ENCODE measurements at places on chromosomes 1 and 21.

GRCh38 chr1:168210312-168210711 lies 15.5 kb upstream of the SFT2D2 start:
- DNase-seq: no peak

GRCh38 chr1:247998811-247999210 lies 14.6 kb upstream of the OR2L5 start:
- no peak for DNase-seq

GRCh38 chr1:167120899-167121298 lies 27.0 kb downstream of the STYXL2 start:
- DNase-seq: no peak

GRCh38 chr21:41713495-41714281 lies 53.2 kb downstream of the RIPK4 start:
- no peak for DNase-seq

DNA sequence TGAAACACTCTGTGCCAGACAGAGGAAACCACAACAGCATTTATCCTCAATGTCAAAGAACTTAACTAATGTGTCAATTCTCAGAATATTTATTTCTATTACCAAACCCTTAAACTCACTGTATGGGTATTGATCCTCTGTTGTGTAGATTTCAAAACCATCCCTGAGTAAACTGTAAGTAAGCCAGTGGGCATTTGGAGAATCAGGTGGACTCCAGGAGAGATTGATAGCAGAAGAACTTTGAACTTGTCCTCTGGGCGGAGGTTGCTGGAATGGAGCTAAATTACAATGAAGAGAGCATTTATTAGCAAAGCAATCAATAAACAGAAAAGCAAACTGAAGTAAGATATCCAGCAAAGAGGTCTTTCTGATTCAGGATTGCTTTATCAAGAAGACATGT lies 216.1 kb downstream of the USH2A start:
- no peak for DNase-seq

- DNase-seq: no peak
Measured at GRCh38 chr1:219322766-219323165, 149.1 kb downstream of the LYPLAL1 start.

Data from NCI-H1930 (cell line).